ENCODE measurements at places on chromosomes 12 and 14. TPM values are rescaled to one million over a fixed set of nuclear protein-coding genes. Genes with fewer than 3 reads are reported as not detected.

GRCh38 chr14:78253986-78254385 is 83.8 kb downstream of the NRXN3 start:
- no peak for DNase-seq

GRCh38 chr14:67514650-67515385 is 18.3 kb upstream of the PLEKHH1 start:
- DNase-seq, result no peak

DNA sequence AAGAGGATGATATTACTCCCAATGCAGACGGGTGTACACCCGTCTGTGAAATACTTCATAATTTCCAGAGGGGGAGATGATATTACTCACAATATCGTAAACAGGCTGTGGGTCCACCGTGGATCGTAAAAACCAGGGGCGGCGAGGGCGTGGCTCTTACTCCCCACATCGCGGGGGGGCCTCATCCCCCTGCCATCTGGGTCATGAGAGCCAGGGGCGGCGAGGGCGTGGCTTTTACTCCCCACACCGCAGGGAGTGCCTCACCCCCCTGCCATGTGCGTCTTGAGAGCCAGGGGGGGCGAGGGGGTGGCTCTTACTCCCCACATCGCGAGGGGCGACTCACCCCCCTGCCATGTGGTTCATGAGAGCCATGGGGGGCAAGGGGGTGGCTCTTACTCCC is 86.2 kb upstream of the GNG2 start:
- DNase-seq, result no peak

DNA sequence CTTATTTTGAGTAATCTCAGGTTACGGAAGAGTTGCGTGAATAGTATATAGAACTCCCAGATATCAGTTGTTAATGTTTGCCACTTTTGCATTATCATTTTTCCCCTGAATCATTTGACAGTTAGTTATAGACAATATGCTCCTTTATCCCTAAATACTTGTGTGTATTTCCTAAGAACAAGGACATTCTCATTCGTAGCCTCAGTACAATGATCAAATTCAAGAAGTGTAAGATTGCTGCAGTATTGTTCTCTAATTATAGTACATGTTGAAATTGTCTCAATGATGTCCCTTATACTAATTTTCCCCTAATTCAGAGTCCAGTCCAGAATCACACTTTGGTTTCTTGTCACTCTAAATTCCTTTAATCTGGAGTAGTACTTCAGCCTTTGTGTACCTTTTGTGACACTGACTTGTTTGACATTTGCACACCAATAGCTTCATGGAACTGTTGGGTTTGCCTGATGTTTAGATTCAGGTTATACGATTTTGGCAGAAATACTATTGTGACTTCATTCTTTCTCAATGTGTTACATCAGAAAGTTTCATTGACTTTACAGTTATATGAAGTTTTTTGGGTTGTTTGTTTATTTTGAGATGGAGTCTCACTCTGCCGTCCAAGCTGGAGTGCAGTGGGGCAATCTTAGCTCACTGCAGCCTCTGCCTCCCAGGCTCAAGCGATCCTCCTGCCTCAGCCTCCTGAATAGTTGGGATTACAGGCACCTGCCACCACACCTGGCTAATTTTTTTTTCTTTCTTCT is 13.1 kb downstream of the DYNC1H1 start:
- DNase-seq, result no peak

- DNase-seq, result no peak
Measured at GRCh38 chr14:105701456-105702274, 175.3 kb downstream of the TMEM121 start.

The TAS2R8 gene
- polyA plus RNA-seq, result not detected

The IL23A gene
- polyA plus RNA-seq, result 1.2 TPM

The KCNC2 gene
- 0.40 TPM for polyA plus RNA-seq
